Activated naive CD4-positive, alpha-beta T cell treated with anti-CD3 and anti-CD28 coated beads, Interleukin-2, amount 10 ng/mL, durations not matched to agents 7 days and 5 days (primary cell): ENCODE measurements at places on chromosomes 1 and 21.

DNA sequence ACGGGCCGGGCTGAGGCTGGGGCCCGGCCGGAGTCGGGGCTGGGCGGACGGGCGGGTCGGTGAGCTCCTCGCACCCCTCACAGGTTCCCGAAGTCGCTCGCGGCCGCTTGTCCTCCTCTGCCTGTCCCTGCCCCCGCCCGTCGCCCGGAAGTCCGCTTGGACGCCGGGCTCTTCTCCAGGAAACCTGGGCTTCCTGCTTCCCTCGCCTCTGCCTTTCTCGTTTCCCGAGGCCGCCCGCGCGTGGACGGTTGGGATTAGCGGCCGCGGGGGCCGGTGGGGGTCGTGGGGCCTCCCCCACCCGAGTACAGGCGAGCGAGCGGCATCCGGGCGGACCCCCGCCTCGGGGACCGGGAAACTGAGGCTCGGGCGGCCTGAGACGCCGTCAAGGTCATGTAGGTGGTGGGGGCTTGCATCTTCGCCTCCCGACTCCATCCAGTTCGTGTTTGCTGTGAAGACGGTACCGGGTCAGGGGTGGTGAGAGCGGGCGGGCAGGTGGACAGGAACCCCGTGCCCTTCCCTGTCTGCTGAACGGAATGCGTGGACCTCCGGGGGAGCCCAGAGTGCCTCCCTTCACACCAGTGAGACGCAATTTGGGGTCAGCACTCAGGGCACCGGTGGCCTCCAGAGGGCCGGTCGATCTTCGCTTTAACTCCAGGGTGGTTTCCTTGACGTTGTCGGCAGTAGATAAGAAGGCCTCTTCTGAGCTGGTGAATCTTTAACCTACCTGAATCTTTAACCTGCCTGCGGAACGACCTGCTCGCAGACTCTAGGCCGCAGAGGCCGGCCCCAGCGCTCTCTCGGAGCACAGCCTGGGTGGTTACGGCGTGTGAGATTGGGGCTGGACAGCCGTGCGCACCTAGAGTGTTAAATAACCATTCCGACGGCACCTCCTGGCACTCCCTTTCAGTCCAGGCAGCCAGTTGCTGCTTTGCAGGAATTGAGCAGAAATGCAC is 686 bp downstream of the ARF1 start:
- peak; percentile 68 for DNase-seq

- no peak for DNase-seq
Measured at GRCh38 chr1:176211396-176212165, 4.5 kb upstream of the COP1 start.

- DNase-seq: no peak
Measured at GRCh38 chr1:73886716-73887115, 311.3 kb downstream of the LRRIQ3 start.

DNA sequence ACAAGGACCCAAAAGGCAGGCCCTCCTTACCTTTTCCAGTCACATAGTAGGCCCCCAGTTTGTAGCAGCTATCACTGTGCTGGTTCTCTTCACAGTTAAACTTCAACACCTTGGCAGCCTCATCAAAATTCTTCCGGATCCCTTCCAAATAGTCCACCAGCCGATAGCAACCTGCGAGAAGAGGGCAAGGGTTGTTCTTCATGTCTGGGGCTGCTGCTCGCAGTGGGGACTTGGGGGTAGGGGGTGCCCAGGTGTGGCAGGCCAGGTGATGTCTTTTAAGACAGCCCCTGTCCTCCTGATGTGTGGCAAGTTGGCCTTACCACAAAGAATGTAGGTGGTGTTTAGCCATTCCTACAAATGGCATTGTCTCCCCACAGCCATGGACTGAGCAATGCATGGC is 5.5 kb downstream of the COA7 start:
- no peak for DNase-seq

DNA sequence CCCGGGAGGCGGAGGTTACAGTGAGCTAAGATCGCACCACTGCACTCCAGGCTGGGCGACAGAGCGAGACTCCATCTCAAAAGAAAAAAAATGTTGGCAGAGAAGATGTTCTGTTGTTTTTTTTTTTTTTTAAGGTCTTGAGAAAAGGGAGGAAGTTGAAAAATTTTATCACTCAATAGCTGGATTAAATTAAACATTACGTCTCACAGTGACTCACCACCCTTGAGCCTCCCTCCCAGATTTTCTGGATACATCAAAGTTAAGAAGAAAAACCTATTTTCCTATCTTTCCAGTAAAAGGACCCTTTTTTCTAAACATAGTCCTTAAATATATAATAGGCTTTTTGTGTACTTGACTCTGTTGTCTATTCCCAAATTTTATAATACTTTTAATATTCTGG is 35.5 kb downstream of the IFNAR1 start:
- no peak for DNase-seq

DNA sequence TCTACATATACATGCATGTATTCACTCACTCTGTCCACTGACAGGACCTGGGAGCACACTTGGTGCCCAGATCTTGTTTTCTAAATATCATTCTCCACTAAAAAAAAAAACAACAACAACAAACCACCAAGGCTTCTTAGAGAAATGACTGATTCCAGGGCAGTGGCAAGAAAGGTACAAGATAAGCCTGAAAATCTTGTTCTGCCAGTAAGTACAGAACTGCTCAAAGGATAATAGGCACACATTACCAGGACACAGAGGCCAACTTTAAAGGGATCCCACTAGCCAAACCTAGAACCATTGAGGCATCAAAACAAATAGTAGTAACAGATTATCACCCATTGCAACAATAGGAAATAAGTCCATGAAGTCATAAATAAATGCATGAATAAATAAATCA is 10.7 kb downstream of the HSD11B1 start:
- no peak for DNase-seq

DNA sequence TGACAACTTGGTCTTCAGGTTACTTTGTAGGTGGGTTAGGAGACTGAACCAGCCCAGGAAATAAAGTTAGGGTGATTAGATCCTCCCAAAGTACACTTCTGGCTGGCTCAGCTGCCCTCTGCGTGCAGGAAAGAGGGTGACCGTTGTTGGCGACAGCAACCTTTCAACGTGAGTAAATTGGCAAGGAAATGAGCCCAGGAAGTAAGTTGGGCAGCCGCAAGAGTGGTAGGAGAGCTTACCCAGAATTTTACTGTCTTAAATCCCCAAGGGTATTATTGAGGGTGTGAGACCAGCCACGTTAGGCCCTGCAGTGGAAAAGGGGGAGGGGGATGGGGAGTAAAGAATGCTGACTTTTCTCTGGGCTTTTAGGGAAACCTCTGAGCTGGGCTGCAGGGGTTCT is 1.6 kb downstream of the TENT5C start:
- DNase-seq: peak; percentile 61

DNA sequence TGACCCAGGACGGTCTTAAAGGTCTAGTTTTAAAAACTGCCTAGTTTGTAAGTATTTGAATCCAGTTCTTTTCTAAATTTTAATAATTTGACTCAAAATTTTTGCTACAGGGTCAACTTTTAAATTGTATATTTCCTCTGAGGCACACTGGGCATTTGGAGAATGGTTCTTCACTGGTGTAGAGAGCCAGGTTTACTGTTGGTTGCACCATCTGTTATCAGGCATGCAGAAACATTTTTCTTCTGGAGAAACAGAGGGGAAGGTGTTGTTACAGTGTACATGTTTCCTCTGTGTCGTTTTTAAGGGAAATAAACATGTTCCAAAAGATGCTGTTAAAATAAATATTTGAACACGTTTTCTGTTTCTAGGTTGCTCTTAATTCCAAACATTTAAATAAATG is 39.0 kb upstream of the RWDD3 start:
- DNase-seq: no peak

DNA sequence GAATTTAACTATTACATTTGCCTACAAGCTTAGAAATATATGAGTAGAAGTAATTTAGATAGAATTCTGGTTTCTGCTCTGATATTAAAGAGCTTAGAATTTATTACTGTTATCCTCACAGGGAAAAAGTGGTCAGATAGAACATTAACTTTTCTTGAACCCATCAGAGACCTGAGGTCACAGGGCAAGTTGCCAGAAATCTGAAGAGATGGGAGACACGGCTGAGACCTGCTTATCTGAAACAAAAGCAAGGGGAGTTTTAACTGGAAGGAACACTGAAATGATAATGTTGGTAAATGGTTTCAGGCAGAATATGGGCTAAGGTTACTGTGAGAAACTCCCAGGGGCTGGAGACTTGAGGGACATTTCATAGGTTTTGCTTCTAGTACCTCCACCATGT is 28.0 kb upstream of the USP25 start:
- no peak for DNase-seq

- peak; percentile 70 for DNase-seq
Measured at GRCh38 chr21:42616446-42616845, 37.0 kb upstream of the PDE9A start.

- DNase-seq: no peak
Measured at GRCh38 chr1:241269116-241269515, 87.9 kb downstream of the RGS7 start.

- DNase-seq: no peak
Measured at GRCh38 chr1:231839999-231840398, 213.4 kb downstream of the DISC1 start.

DNA sequence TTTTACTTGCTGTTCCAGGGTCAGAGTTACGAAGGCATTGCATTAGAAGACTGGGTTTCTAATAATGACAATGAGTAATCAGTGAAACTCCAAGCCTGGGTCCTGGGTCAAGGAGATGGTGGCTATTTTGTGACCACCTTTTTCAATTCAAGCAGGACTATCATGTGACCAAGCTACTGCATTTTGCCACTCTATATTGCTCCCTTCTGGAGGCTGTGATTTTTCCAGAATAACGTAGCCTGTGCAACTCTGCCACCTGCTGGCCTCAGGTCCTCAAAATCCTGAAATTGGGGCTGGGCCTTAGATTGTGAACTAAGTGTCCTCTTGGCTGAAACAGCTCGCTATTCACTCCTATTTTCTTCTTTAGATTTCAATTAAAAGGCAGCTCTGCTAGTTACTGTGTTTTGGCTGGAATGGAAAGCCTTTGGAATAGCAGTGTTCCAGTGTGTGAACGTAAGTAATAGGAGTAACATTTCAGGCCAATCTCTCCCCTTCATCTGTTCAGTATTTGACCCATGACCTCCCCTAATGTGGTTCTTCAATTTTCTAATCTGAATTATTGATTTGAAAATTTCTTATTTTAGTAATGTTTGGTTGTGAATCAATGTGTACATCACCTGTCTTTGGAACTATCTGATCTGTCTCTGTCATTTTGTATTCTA is 52.9 kb upstream of the CD46 start:
- DNase-seq: peak; percentile 57

DNA sequence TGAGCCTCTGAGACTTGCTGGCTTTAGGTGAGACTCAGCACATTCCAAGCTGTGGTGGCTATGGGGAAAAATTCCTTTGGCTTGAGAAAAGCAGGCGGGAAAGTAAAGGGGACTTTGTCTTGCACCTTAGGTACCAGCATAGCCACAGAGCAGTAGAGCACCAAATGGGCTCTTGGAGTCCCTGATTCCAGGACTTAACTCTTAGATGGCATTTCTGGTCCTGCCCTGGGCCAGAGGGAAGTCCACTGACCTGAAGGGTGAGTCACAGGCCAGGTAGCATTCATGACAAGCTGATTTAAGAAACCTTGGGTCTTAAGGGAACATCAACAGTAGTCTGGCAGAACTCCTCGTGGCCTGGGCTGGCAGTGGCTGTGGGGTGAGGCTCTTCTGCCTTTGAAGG is 344.7 kb downstream of the DUSP10 start:
- DNase-seq: no peak

DNA sequence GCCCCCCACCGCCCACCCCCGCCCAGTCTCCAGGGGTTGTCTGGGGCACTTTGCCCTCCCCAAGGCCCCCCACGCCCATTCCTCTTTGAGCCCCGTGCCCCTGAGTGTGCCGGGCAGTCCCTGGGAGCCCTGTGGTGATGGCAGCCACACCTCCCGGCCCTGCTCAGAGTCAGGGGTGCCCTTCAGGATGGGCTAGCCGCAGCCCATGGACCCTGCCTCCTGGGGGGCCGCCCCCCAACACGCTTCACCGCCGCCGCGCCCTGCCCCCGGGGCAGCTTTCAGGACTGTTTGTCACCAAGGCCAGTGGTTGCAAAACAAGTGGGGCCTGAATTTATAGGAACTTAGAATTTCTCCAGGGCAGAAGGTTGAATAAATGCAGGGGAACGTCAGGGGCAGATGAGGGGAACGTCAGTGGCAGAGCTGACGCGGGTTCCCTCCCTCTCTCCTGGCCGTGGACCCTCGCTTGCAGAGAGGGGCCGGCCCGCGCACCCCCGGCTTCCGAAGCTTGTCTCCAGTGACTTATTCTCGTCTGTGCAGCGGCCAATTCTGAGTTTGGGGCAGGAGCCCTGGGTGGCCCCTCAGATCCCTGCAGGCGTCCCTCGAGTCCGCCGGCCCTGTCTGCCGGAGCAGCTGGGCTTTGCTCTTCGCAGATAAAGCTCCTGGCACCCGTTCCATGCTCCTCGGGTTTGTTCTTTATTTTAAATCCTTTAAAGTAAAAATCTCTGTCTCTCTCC is 41.2 kb upstream of the ADARB1 start:
- DNase-seq: no peak

- no peak for DNase-seq
Measured at GRCh38 chr1:99252630-99253029, 11.7 kb upstream of the PLPPR4 start.

- peak; percentile 76 for DNase-seq
Measured at GRCh38 chr1:25922056-25922970, 16.1 kb upstream of the STMN1 start.

- DNase-seq: no peak
Measured at GRCh38 chr21:34897828-34898227, 151.3 kb downstream of the RUNX1 start.

DNA sequence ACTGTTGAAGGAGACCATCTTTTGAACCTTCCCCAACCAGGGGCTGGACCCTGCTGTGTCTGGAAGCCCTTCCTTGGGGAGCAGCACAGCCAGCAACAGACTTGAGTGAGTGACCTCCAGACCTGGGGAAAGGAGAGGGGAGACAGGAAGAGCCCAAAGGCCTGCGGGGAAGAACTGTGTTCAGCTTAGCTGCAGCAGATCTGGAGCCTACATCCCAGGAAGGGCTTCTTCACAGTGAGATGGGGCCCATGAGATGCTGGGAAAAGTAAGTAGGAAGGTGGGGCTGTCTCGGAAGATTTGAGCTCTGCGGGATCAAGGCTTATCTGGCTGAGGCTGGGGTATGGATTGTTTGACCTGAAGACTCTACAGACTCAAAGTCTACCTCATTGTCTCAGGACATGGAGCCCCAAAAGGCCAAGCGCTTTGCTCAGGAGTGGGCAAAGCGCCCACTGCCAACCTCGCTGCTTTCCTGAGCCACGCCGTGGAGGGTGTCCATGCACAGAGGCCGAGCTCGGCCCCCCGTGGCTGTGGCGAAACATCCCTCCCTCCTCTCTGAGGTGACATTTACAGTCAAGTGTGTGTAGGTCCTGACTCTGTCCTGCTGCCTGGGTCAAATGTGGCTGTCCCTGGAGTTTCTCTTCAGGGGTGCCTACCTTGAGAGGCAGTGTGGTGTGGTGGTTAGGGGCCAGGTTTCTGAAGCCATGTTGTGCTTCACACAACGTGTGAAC is 24.5 kb downstream of the SPOCD1 start:
- DNase-seq: no peak
